CD4-positive, CD25-positive, alpha-beta regulatory T cell (primary cell): ENCODE measurements at places on chromosomes 1 and 21. TPM values are rescaled to one million over a fixed set of nuclear protein-coding genes. Genes with fewer than 3 reads are reported as not detected.

- DNase-seq: no peak
- H3K4me1 ChIP-seq: peaks cover 8% of the 10 kb centered on the region
- peaks cover 4% of the 10 kb centered on the region for H3K27me3 ChIP-seq
- no peak overlapping the region for H3K27ac ChIP-seq
- H3K36me3 ChIP-seq: no peaks in the 10 kb centered on the region
Observed at GRCh38 chr1:200311256-200311655, 98.6 kb downstream of the ZNF281 start.

GRCh38 chr1:94111879-94112278 is 9.1 kb downstream of the ABCA4 start:
- no peaks in the 10 kb centered on the region for H3K36me3 ChIP-seq
- H3K4me1 ChIP-seq: no peaks in the 10 kb centered on the region
- H3K27me3 ChIP-seq: no peaks in the 10 kb centered on the region

GRCh38 chr1:47881505-47882442 is 115.4 kb downstream of the TRABD2B start:
- H3K27ac ChIP-seq: no peak overlapping the region
- no peaks in the 10 kb centered on the region for H3K4me1 ChIP-seq
- no peak overlapping the region for H3K4me3 ChIP-seq
- no peak for DNase-seq
- H3K27me3 ChIP-seq: no peaks in the 10 kb centered on the region

- no peaks in the 10 kb centered on the region for H3K36me3 ChIP-seq
- no peak overlapping the region for H3K27ac ChIP-seq
- no peaks in the 10 kb centered on the region for H3K27me3 ChIP-seq
- no peak overlapping the region for H3K4me3 ChIP-seq
- no peak for DNase-seq
Observed at GRCh38 chr21:45089964-45090363, 15.6 kb downstream of the ADARB1 start.

GRCh38 chr21:37208741-37209225 is 58.4 kb downstream of the VPS26C start:
- no peaks in the 10 kb centered on the region for H3K36me3 ChIP-seq
- H3K27ac ChIP-seq: no peak overlapping the region
- H3K27me3 ChIP-seq: no peaks in the 10 kb centered on the region

DNA sequence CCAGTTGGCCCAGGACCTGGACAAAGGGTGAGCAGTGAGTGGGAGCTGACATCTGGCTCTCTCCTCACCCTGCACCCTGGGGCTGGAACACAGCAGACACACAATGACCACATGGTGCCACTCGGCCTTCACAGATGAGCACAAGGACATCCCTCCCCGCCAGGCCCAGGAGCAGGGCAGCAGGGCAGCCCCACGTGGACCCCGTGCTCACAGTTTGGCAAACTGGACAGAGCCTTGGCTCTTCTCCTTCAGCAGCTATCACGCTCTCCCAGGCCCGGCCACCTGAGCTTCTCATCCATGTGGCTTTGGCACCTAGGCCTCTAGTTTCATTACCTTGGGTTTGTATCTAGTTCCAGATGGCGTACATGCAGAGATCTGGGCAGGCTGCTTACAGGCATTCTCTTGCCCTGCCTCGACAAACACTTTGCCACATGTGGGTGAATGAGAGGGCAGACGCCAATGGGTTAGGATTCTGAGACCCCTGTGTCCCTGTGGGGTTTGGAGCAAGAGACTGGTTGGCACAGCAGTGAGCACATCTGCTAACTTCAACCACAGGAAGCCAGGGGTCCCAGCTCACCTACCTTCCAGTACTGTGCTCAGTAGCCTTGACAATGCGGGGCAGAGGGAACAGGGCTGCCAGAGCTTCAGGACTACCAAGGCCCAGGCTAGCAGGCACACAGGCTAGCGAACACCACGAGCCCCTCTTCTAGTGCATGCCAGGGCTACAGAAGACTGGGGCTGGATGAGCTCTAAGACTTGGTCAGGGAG is 3.4 kb upstream of the PTPRF start:
- no peaks in the 10 kb centered on the region for H3K36me3 ChIP-seq
- peaks cover 4% of the 10 kb centered on the region for H3K4me1 ChIP-seq
- no peak for DNase-seq

DNA sequence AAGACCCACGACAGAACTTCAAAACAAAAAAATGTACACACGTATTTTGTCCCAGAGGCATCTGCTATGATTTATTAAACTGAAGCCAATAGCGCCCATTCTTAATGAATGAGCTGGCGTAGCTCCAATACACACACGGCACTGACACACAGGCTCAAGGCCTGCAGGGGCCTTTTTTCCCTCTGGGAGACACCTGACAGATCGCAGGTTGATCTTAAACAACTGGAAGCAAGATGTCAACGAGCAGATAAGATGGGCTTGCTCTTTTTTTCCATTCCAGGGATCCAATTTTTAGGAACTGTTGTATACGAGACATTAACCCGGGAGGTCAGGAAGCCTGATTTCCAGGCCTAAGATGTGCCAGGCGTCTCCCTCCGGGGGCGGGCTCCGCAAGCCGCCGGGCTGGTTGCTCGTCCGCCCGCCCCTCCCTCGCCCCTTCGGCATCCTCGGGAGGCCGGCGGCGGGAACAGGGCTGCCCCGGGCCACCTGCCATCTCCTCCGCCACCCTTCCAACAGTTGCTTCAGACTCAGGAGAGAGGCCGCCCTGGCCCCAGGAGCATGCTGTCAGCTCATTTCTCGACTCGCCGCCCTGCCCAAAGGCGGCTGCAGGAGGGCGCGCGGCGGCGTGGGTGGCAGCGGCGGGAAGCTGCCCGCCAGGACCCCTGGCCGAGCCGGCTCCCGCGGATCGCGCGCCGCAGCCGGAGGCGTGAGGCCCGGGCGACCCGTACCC is 735 bp downstream of the TTC13 start:
- peak; percentile 27 for DNase-seq
- H3K4me1 ChIP-seq: peaks cover 55% of the 10 kb centered on the region
- peak overlapping the region; percentile 91 for H3K4me3 ChIP-seq
- peak overlapping the region; percentile 83 for H3K27ac ChIP-seq

- peaks cover 7% of the 10 kb centered on the region for H3K36me3 ChIP-seq
- no peak overlapping the region for H3K4me3 ChIP-seq
Observed at GRCh38 chr1:107637101-107637500, 327.9 kb downstream of the VAV3 start.

Gene CACNA1S
- total RNA-seq: not detected

DNA sequence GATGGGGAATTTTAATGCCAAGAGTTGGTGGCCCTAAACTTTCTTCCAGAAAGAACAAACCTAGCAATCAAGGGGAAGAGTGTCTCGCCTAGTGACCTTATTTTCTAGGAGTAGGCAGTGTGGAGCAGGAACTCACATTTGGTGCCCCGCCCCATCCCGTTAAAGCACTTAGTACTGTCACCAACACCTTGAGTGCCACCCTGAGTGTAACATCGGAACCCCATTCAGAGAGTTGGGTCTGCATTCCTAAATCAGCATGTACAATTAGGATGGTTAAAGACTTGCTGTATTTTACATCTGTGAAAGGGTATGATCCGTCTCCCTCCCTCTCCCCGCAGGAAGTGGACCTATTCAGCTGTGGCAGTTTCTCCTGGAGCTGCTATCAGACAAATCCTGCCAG is 15.5 kb downstream of the ETS2 start:
- peaks cover 73% of the 10 kb centered on the region for H3K36me3 ChIP-seq
- H3K27me3 ChIP-seq: no peaks in the 10 kb centered on the region
- H3K27ac ChIP-seq: no peak overlapping the region
- DNase-seq: no peak

DNA sequence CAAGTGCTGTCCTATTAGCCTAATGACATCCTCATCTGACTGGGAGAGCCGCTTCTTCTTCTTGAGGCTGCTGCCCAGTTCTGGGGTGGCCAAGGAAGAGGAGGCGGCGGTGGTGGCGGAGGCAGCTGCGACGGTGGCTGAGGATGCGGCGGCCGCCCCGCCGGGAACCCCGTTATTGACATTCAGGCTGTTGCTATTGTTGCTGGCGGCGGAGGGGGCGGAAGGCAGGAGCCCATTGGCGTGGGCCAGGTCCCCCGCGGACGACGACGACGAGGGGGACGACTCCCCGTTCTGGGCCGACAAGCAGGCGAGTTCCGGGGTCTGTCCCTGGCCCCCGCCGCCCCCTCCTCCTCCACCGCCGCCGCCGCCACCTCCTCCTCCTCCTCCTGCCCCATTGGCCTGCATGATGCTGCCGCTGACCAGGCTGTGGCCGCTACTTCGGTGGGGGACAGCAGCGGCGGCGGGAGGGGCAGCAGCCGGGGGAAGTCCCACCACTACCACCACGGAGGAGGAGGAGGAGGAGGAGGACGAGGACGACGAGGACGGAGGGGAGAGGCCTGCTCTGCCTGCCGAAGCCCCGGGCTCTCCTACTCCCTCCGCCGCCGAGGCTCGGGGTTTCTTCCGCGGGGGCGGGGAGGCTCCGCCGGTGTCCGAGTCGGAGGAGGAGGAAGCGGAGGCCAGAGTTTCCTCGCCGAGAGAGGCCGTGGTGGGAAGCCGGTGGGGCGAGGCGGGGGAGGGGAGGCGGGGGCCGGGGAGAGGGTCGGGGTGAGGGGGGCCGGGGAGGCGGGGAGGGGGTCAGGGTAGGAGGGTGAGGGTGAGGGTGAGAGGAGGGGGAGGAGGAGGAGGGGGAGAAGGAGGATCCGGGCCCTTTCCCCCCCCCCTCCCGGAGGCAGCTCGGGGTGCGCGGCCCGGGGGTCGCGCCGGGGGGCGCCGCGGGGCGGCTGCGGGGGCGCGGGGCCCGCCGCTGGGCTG is 610 bp downstream of the WDR26 start:
- peak overlapping the region; percentile 91 for H3K4me3 ChIP-seq
- peak; percentile 61 for DNase-seq
- no peaks in the 10 kb centered on the region for H3K27me3 ChIP-seq
- peak overlapping the region; percentile 92 for H3K27ac ChIP-seq
- H3K4me1 ChIP-seq: peaks cover 57% of the 10 kb centered on the region
- H3K36me3 ChIP-seq: peaks cover 4% of the 10 kb centered on the region

GRCh38 chr1:154726896-154727753 is 119.1 kb upstream of the ADAR start:
- no peak overlapping the region for H3K4me3 ChIP-seq
- no peak overlapping the region for H3K27ac ChIP-seq
- no peaks in the 10 kb centered on the region for H3K4me1 ChIP-seq
- no peak for DNase-seq
- peaks cover 1% of the 10 kb centered on the region for H3K27me3 ChIP-seq
- no peaks in the 10 kb centered on the region for H3K36me3 ChIP-seq

Gene STYXL2
- total RNA-seq: not detected

Gene LIX1L
- 36.2 TPM for total RNA-seq

GRCh38 chr1:198543670-198544260 is 3.3 kb upstream of the ATP6V1G3 start:
- peak overlapping the region; percentile 37 for H3K27ac ChIP-seq
- H3K27me3 ChIP-seq: no peaks in the 10 kb centered on the region
- H3K36me3 ChIP-seq: no peaks in the 10 kb centered on the region
- DNase-seq: no peak

DNA sequence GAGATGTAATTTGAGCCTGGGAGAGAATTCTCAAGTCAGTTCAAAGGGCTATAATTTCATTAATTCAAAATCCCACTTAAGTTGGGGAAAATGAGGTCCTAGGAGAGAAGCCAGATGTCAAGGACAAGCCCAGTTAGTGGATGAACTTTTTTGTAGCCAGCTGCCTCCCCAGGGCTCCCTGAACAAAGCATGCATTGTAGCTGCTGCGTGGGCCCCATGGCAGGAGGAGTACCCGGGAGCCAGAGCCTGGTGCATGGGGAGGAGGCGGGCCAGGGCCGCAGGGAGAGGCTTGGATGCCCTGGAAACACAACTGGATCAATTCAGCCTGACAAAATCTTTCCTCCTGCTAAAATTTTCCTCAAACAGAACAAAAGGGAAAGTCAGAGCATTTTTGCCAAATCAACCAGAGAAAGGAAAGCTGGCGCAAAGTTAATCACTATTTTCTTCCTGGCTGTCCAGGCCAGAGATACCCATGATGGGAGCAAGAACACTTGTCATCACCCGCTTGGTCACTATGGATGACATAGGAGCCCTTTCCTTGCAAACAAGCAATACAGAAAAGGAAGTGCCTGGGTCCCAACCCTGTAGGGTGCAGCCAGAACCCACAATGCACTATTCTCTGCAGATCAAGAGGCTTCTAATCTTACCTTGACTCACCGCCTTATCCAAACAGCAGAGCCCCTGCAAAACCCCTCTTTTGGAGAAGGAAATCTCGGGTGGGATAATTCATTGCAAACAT is 248.1 kb upstream of the RAB4A start:
- H3K27ac ChIP-seq: no peak overlapping the region
- H3K4me1 ChIP-seq: peaks cover 7% of the 10 kb centered on the region

DNA sequence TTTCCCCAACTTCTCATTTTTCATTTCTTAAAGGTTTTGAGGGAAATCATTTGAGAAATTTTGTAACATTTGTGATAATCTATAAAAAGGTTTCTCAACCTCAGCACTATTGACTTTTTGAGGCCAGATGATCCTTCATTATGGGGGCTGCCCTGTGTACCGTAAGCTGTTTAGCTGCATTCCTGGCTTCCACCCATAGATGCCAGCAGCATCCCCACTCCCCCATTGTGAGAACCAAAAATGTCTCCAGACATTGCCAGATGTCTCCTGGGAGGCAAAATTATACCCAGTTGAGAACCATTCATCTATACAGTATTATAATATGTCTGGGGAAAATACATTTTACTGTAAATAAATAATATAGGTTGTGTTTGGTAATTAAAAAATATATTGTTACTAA is 146.0 kb downstream of the PBX1 start:
- no peak overlapping the region for H3K4me3 ChIP-seq
- no peaks in the 10 kb centered on the region for H3K36me3 ChIP-seq
- no peak overlapping the region for H3K27ac ChIP-seq

DNA sequence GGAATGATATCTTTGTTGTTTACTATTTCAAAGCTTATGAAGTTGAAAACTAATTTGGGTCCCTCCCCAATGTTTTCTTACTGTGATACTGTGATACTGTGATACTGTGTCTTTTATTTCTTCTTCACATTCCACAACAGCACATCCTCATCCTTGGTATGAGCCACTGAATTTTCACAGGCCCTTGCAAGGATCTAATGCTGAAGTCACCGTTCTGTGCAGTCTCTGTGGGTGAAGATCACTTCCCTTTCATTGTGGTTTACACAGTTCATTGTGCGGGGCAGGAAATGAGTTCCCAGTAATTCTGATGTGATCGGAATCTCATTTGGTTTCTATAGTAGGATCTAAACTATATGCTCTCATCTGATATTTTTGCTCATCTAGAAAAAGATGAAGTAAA is 32.1 kb upstream of the PAXBP1 start:
- DNase-seq: no peak
- no peaks in the 10 kb centered on the region for H3K27me3 ChIP-seq

Gene LRRC38
- total RNA-seq: not detected

DNA sequence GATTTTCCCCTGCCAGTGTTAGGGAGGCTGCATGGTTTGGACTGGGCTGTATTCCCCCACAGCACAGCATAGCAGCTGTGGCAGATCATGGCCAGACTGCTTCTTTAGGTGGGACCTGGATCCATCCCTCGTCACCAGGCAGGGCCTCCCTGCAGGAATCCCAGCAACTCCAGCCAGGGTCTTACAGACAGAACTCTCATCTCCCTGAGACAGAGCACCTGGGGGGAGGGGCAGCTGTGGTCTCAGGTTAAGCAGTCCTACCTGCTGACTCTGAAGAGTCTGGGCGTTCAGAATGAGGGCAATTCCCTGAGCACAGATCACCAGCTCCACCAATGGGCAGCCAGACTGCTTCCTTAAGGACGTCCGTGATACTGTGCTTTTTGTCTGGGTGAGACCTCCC is 47.9 kb upstream of the C1orf115 start:
- H3K36me3 ChIP-seq: no peaks in the 10 kb centered on the region
- H3K4me1 ChIP-seq: no peaks in the 10 kb centered on the region
- no peak overlapping the region for H3K4me3 ChIP-seq
- H3K27ac ChIP-seq: no peak overlapping the region

- no peak overlapping the region for H3K27ac ChIP-seq
- H3K36me3 ChIP-seq: no peaks in the 10 kb centered on the region
- no peaks in the 10 kb centered on the region for H3K4me1 ChIP-seq
- no peak overlapping the region for H3K4me3 ChIP-seq
- DNase-seq: no peak
Observed at GRCh38 chr1:197980457-197980856, 63.3 kb downstream of the LHX9 start.

Gene HMGCL
- 15.7 TPM for total RNA-seq

Gene CAPN8
- total RNA-seq: 1.1 TPM
